Hematopoietic multipotent progenitor cell treated with erythropoietin and hydrocortisone succinate and interleukin-3 and kit ligand, for 4 days (in vitro differentiated cells): ENCODE measurements at places on chromosomes 13 and 19.

GRCh38 chr19:55406826-55407549 lies 600 bp downstream of the UBE2S start:
- DNase-seq = peak; percentile 65

DNA sequence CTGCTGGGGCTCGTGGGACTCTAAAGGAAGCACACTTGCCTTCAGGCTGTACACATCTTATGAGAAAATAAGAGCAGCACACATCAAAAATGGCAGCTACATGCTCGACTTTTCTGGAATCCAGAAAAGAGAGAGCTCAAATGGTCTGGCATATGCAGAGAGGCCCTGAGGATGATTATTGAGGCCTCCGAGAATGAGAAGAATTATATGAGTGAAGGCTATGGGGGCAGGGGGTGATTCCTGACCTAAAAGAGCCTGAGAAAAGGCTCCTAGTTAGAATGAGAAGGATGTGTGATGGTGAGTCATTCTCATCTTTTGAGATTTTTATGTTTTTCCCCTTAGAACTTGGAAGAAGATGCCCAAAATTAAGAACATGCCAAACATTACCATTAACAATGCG lies 97.1 kb downstream of the HSPH1 start:
- no peak for DNase-seq

GRCh38 chr13:89520468-89520867 lies 1827.0 kb upstream of the MIR17HG start:
- DNase-seq = no peak

- peak; percentile 68 for DNase-seq
Measured at GRCh38 chr19:2495130-2495641, 19.3 kb downstream of the GADD45B start.

DNA sequence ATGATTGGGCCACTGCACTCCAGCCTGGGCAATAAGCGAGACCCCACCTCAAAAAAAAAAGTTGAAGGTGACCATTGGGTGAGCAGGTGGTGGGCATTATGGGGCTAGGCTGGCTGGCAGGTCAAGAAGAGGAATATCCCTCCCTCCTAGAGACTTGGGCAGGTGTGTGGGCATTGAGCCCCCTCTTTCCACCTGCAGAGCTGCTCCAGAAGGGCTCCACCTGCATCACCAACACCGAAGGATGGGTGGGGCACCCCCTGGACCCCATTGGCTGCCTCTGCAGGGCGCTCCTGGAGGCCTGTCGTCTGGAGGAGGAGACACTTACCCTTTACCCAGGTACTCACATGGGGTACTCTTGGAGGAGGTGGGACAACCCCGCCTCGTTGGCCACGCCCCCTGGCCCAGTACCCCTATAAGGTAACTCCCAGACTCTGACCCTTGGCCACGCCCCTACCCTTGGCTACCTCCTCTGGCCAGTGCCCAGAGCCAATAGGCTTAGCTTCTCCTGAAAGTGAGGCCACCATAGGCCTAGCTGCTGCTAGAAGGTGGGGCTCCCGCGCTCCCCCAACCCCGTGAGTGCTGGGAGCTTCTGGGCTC lies 21.9 kb downstream of the ZSWIM4 start:
- DNase-seq = peak; percentile 73

DNA sequence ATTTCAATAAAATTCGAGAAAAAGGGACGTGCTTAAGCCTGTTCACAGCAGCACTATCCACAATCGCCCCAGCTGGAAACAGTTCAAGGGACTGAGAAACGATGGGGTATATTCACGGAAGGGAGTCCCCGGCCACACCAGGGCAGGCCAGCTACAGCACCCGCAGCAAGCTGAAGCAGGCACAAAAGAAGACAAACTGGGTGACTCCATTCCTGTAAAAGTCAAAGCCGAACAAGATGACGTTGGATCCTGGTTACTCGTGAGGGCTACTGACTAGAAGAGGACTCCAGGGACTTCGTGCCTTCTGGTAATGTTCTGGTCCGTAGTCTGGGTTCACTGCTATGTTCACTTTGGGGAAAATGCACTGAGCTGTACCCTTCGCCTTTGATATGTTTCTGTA lies 57.6 kb downstream of the COL4A1 start:
- no peak for DNase-seq

DNA sequence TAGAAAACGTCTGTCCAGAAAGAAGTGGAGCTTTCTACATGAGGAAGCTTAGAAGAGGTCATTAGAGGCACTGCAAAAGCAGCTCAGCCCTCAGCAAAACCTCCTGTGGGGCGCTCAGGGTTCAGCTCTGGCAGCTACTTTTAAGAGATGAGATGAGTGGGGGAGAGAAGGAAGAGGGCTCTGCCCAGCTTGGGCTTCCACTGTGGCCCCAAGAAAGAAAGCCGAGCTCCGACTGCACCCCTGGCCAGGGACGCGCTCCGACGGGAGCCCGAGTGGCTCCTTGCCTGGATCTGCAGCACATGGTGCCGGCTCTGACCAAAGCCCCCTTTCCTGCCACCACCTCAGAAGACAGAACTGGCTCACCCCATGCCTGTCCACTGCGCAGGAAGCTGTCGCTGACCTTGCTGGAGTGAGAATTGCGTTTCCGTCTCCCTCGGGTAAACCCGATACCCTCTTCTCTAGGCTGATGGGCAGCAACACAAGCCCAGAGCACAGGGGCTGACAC lies 36.4 kb downstream of the NAXD start:
- DNase-seq = no peak

- DNase-seq = peak; percentile 49
Measured at GRCh38 chr13:74132776-74133656, 1.2 kb downstream of the KLF12 start.

DNA sequence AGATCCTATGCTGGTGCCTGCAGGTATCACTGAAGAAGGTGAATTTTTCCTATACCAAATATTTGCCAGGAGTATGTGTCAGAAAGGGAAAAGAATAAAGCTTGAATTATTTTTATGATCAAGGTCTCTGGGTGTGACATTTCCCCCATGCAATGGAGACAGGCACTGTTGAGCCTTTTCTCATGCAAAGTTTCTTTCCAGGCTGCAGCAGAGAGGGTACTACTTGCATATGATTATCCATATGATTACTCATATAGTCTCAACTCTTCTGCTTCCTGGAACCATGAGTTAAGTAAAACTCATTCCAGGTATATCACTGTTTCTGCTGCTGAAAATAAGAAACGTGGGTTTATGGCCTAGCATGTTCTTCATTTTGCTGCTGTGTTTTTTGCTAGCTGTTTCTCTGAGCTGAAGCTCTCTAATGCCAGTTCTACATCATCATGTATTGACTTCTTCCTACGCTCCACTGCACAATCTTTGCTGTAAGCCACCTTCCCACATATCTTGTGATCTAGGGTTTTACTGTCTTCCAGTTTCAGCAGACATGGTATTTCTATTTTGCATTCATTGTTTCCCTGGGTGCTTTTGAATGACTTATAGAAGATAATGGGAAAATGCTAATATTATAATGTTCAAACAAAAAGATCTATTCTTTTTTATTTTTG lies 278.7 kb upstream of the GPC6 start:
- DNase-seq = no peak

GRCh38 chr19:2097203-2097885 lies 629 bp downstream of the IZUMO4 start:
- DNase-seq = no peak

- no peak for DNase-seq
Measured at GRCh38 chr19:9040131-9040530, 29.9 kb upstream of the MUC16 start.

DNA sequence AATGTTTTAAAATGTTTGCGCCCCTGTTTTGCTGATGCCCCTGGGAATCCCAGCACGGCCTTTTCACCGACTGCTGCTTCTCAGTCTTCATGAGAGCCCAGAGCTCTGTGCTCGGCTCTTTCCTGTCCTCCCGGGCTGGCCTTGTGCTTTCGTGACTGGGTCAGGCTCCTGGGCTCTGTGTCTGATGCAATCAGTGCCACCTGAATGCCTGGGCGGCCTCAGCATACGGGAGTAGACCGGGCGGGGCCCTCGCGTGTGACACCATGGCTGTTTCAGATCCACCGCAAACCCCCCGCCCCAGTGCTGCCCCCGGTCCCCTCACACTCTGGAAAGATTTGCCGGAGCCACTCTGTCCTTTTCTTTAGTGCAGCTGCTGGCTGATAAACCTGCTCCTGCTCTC lies 21.4 kb downstream of the PABPC3 start:
- no peak for DNase-seq

DNA sequence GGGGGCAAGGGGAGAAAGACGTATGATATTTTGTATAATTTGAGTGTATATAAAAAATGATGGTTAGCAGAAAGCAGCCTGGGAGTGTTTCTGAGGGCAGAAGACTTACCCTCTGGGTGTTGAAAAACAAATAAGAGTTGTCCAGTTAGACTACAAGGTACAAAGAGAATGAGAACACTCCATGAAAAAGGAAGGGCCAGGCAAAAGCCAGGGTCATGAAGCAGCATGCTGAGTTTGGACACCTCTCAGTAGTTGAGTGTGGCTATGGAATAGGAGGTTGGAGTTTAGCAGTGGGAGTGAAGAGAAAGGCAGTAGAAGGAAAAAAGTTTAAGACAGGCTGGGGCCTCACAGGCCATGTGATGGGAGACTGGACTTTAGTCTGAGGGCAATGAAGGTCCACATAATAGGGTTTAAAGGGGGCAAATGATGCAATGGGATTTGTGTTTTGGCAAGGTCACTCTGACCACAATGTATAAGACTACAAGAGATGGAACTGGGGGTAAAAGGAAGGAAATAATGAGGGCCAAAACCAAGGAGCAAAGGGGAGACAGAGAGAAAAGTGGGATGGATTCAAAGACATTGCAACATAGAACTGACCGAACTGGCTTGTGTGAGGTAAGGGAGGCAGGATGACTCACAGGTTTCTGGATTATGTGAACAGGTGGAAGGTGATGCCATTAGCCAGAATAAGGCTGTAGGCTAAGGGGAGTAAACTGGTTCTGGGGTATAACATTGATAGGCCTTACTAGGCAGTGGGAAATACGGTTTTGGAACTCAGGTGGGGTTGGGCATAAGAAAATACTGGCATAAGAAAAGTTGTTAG lies 76.6 kb downstream of the SERP2 start:
- DNase-seq = no peak

DNA sequence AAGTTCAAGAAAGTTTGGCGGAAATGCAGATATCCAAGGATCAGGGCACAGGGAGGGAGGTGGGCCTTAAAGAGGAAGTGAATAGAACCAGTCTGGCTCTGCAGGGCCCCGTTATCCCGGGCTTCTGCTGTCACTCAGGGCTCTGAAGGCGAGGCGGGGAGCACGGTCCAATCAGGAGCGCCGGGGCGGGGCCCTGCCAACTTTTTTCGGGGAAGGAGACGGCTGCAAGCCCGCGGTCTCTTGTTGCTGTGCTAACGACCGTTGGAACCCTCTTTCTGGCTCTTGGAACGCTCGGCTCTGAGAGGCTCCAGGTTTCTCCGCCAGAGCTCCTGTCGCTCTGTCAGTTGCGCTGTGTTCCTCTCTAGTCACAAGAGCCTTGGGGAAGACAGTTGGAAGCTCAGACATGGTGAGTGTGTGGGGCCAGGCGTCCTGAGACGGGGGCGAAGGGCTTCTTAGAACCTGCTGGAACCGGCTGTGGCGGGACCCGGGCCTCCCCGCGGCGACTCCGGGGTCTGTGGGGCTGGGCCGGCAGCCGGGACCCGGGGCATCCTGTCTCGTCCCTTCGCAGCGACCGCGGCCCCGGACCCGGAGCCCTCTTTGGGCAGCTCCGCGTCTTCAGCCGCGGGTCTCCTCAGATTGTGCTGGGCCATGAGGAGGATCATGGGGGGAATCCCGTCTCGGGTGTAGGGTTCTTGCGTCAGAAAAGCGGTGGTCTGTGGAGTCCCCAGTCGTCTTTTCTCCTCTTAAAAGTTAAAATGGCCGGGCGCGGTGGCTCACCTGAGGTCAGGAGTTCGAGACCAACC lies 27.7 kb downstream of the ZNF844 start:
- peak; percentile 97 for DNase-seq

- DNase-seq = no peak
Measured at GRCh38 chr19:15299568-15300409, 32.5 kb downstream of the BRD4 start.

GRCh38 chr13:18961383-18962117 lies 220.1 kb downstream of the TUBA3C start:
- DNase-seq = no peak

DNA sequence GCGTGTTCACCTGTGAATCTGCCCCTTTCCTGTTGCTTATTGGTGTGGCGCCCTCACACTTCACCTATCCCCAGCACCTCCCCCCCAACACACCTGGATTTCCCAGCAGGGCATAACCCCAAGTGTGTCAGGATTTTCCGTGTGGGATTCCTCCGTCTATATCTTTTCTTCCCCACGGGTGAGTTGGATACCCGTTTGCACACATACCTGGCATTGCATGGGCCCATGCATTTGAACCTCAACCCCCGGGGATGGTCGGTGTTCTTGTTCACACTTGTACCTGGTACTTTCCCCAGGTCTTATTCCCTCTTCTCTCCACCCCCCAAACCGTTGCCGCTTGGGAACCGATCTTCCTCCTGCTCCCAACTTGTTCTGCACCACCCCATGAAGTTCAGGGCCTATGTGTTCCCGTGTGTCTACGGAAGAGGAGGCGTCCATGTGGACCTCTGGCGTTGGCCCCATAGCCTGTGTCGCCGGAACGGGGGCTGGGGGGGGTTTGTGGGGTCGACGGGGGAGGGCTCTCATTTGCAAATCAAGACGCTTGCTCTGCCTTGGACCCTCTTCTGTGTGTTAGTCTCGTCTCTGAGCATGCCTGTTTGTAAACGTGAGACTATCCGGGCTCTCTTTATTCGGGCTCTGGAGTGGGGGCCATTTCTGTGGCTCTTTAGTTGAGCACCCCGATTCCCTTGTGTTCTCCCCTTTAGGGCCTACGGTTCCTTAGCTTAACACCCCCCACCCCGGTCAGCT lies 1.7 kb downstream of the PRR12 start:
- peak; percentile 63 for DNase-seq

GRCh38 chr19:30634996-30635975 lies 263.1 kb downstream of the ZNF536 start:
- DNase-seq = no peak

GRCh38 chr19:31277516-31277915 lies 71.7 kb downstream of the TSHZ3 start:
- no peak for DNase-seq

DNA sequence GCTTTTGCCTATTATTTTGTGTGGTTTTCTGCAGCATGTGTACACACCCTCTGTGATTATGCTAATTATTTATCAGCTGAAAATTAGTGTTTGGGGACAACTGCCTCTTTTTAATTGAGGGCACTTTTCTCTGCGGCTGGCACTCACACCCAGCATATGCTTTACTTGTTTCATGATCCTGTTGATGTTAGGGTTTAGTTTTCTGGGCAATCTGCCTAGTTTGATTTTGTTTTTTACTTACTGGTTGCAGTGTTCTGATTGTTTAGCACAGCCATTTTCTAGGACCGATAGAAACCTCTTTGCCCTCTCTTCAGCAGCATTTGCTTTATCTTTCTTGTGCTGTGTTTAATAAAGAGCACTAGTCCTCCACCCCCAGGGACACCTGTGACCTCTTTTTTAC lies 161.6 kb downstream of the PAN3 start:
- no peak for DNase-seq

- peak; percentile 56 for DNase-seq
Measured at GRCh38 chr19:54094426-54095000, 6.1 kb downstream of the OSCAR start.
